Frontal cortex (tissue), 4 donors: ENCODE measurements at places on chromosomes 7 and 10.

- DNase-seq: no peak
Measured at GRCh38 chr10:88953662-88954061, 1.1 kb upstream of the ACTA2 start.

DNA sequence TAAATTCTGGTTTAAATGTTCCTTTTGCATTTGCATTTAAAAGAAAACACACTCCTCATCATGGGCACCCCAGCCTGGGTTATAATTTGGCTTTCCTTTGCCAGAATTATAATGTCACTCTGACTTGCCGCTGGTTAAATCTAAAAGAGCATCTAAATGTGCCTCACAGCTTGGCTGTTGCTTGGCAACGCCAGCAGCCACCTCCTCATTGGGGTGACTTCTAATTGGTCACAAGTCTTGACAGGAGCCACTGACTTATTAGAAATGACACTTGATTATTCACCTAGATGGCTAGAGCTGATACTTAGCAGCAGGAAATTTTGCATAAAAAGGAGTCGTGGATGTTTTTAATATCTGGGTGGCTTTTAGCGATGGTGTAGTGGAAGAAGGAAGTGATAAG is 114.3 kb downstream of the TBXAS1 start:
- DNase-seq: no peak

- DNase-seq: no peak
Measured at GRCh38 chr10:131644289-131644688, 256.5 kb upstream of the PPP2R2D start.

DNA sequence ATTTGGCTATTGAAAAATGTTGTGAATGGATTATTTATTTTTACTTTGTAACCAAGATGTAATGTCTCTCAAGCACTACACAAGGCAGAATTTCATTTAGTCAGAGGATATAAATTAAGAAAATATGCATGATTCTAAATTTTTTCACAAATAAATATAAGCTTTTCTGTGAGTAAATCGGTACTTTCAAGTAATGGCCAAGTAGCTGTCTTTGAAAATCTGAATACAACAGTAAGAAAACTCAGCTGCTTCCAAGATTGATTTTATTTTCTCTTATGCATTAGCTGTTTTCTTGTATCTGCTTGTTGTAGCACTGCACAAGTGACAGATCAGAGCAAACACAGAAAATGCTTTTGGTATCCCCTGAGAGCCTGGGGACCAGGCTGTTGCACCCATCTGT is 998.5 kb upstream of the GHITM start:
- DNase-seq: no peak

GRCh38 chr7:134367956-134368749 is 51.4 kb upstream of the SLC35B4 start:
- DNase-seq: no peak

DNA sequence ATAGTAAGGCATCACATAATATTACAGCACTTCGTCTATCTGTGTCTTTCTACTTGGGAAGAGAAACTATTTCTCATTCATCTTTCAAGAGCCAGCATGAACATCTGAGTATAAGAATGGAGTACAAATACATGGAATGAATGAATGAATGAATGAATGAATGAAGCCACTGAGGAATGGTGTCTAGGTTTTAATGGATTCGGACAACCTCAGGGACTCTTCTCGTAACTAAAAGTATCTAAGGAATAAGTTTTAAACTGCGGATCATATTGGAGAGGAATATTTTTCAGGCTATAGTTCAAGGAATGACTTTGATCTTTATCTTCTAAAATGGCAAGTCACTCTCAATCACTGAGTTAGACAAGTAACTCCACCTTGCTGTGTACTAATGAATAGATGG is 199.0 kb downstream of the DOCK4 start:
- no peak for DNase-seq

DNA sequence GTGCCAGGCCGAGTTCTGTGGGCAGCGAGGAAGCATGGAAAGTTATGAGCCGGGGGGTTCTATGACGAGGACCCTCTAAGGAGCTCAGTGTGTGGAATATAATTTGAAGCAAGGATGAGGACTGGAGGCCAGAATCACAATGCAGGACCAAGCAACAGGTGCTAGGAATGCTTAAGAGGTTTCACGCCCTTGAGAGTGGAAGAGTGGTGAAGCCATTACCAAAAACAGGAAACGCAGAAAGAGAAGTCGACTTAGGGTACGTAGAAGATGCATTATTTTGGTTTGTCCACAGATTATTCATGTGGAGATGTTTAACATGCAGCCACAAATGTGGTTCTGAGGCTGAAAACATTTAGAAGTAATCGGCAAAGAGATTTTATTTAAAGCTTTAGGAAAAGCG is 78.7 kb downstream of the PIP4K2A start:
- no peak for DNase-seq

- no peak for DNase-seq
Measured at GRCh38 chr10:60186315-60187071, 203.2 kb downstream of the ANK3 start.

GRCh38 chr7:13496976-13497375 is 492.5 kb downstream of the ETV1 start:
- no peak for DNase-seq

GRCh38 chr7:75856536-75856935 is 22.3 kb upstream of the RHBDD2 start:
- no peak for DNase-seq

DNA sequence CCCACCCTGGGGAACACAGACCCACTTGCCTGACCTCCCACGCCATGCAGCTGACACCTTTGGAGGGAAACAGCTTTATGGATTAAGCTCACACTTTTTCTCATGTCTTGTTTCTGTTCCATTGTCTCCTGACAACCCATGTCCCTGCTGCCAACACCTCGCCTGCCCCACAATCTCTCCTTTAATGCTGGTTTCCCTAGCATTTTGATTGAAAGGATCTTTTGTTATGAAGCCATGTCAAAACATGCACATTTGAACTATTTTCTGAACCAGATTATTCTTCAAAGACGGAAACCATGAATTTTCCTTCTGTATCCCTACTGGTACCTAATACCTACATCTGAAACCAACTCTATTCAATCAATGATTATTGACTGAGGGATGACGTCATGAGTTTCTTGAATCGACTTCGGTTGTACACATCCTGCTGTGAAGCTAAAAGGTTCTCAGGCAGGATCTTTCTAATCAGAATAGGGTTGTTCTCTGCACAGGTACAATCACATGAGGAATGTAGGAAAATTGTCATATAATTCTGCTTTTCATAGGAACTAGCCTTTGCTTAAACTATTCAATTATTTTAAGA is 106.2 kb upstream of the NEBL start:
- DNase-seq: no peak

DNA sequence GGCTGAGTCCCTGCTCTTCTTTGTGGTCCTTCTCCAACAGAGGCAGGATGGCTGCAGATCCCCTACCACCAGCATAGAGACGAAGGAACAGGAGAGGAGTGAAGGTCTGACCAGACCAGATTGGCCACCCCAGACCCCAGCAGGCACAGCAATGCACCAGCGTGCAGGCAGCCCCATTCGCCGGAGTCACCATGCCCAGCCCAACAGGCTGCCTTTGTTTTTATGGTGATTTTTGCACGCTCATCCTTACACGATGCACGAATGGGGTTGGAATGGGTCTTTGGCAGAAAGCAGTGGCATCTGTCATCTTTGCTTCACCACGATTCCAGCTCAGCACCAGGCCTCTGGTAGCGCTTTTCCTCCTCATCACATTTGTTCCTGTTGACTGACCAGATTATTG is 427.6 kb downstream of the INHBA start:
- no peak for DNase-seq

DNA sequence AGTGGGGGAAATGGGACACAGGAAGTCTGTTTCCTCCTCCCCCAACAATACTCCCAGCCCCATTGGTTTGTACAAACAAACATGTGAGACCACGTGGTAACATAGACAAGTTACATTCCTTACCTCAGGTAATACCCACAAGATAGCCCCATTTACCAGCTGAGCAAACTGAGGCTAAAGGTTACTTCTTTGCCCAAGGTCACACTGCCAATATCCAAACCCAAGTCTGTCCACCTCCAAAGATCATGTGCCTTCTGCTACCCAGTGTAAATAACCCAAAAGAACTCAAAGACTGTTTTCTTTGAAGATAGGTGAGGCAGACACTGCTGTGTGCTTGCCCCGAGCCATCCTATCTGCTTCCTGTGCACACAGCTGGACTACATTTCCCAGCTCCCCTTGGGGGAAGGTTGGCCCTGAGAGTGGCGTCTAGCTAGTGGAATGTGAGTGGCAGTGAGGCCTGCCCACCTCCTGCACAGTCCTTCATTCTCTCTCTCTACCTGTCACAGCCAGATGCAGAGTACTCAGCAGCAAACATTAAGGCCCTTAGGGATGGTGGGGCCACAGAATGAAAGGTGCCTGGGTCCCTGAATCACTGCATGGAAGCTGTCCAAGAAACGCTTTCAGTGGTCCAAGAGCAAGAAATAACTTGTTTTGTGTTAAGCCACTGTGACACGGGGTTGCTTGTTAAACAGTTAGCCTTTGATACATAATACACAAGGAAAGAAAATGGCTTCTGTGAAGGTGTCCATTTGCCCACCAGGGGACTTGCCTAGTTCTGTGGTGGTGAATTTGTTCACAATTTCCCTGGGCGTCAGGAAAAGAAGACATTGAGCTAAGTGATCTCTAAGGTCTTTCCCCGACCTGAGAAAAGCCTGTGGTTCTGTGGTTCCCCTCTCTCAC is 257.7 kb upstream of the NFE2L3 start:
- no peak for DNase-seq

DNA sequence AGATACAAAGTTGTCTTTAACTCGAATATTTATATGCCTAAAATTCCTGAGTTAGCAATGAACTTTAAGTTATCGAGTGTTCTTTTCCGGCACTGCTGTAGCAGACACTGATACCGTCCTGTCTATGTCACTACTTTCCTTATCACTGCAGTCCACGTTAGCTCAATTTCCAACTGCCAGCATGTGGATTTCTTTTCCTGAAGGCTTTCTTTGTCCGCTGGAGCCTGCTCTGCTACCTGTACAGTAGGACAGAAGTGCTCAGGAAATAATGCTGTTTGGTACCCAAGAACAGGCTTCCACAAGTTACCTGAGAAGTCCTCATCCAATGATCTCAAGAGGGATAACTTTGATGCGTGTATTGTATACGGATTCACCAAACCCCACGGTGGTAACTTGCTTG is 329.4 kb downstream of the NXPH1 start:
- no peak for DNase-seq

- no peak for DNase-seq
Measured at GRCh38 chr7:22663357-22663718, 63.7 kb upstream of the IL6 start.

DNA sequence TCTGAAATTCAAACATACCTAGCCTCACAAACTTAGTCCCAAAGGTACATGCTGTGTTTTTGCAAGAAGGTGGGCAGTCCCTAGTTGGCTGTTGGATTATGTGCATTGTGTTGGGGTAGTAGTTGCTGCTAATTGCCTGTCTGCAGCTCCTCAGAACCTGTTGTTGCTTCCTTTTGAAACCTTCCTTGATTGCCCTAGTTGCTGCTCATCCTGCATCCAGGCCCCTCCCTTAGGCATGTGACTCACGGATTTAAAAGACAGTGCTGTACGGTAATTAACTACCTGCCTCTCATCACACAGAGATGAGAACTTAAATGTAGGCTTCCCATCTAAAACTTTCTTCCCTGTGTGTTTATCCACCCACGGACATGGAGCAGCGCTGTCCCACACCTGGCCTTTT is 67.7 kb downstream of the BMPR1A start:
- DNase-seq: no peak

DNA sequence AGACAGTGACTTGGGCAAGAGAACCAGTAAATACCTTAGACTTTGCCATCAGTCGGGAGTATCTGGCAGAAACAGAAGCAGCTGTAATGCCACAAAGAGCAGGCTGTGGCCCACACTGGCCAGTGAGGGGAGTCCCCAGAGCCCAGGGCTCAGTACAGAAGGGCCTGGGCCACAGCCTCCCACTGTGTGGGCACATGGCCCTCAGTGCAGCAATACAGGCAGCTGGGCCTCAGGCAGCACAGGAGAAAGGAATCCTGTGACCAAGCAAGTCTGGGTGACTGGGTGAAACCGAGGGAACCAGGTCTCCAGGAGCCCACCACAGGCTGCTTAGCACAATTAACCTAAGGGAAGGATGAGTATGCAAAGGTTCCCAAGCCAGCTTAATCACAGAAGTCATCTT is 14.0 kb downstream of the WDR91 start:
- no peak for DNase-seq

- DNase-seq: no peak
Measured at GRCh38 chr7:75667938-75668337, 70.8 kb downstream of the HIP1 start.

DNA sequence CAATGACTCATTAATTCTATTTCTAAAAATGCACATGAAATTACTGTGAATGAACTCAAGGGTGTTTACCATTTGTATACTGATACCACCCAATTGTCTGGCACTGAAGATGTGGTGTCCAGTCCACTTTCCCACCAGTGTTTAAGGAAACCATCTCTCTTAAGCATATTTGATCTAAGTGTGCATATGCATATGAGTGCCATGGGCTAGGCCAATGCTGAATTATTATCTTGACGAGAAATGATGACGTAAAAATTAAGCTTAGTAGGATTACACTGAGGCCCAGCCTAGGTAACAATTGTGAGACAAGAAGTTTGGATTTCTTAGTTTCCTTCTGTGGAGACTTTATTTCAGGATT is 59.7 kb downstream of the SVIL start:
- no peak for DNase-seq

DNA sequence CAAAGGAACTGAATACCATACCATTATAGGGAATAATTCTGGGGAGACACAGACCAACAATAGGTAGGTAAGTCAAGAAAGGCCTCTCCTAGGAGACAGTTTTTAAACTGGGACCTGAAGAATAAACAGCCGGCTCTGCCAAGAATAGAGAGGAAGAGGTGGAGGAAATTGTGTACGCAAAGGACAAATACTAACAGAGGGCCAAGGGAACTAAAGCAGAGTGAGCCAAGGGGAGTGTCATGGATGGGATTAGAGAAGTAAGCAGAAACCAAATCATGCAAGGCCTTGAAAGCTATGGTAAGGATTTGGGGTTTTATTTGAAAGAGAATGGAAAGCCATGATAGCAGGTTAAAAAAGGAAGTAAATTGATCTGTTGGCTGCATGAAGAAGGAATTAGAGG is 18.1 kb upstream of the ITGB8 start:
- no peak for DNase-seq

- no peak for DNase-seq
Measured at GRCh38 chr7:47442605-47442865, 139.4 kb downstream of the TNS3 start.
